ENCODE measurements at places on chromosomes 12 and 14.
A peak's percentile ranks its signal among the peaks of the same experiment; 100 is the strongest.

DNA sequence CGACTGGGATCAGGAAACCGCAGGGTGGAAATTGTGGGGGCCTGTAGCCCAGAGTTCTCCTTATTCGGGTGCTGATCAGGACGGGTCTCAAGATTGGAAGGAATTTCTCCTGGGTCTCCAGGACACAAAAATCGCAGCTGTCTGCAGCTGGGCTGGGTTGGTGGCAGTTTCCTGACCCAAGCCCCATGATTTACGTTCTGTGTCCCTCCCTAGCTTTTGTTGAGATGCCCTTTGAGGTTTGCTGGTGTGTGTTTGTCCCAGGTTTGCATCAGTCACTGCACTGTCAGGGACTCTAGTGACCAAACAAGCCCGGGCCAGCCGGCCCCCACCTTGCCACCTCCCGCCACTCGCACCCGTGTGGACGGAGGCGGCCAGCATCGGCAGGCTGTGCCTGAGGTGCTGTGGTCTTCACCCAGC is 89.5 kb downstream of the FBXL14 start:
- DNase-seq: no peak

DNA sequence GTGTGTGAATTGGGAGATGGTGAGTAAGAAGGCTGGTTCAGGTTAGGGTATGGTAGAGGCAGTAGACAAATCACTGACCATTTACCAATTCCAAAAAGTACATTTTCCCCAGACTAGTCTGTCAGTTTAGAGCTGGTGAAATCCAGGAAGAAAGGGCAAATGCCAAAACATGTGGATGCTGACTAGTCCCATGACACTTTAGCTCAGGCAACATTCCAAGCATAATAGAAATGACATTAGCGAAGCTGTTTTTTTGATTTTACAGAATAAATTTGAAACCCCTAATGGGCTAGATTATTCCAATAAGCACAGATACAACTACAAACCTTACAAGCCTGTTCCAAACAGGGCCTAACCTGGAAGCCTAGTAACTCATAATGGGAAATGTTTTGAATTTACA is 884.2 kb downstream of the FLRT2 start:
- peak; percentile 32 for DNase-seq

- no peak for DNase-seq
Observed at GRCh38 chr12:109687250-109687649, 26.4 kb upstream of the FAM222A start.

DNA sequence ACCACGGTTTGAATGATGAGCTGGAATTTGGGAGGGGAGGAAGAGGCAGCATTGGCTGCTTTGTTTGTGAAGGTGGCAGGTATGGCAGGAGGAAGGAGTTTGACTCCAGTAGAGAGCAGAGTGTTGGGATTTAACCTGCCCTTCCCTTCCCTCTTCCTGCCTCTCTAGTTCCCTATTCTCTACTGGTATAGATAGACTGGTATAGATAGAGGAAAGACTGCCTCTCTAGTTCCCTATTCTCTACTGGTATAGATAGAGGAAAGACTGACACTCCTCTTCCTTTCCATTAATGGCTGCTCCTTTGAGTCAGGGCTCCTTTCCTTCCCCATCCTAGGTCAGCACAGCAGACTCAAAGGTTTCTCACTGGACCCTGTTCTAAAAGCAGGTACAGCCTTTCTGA is 8.4 kb upstream of the SYCP3 start:
- no peak for DNase-seq

- no peak for DNase-seq
Observed at GRCh38 chr12:64894827-64895475, 70.5 kb downstream of the TBC1D30 start.

- no peak for DNase-seq
Observed at GRCh38 chr12:131963381-131963780, 13.6 kb downstream of the EP400 start.

- DNase-seq: peak; percentile 66
Observed at GRCh38 chr12:53994009-53994263, 6.0 kb upstream of the HOXC9 start.

- no peak for DNase-seq
Observed at GRCh38 chr12:101299346-101299745, 19.4 kb downstream of the UTP20 start.

DNA sequence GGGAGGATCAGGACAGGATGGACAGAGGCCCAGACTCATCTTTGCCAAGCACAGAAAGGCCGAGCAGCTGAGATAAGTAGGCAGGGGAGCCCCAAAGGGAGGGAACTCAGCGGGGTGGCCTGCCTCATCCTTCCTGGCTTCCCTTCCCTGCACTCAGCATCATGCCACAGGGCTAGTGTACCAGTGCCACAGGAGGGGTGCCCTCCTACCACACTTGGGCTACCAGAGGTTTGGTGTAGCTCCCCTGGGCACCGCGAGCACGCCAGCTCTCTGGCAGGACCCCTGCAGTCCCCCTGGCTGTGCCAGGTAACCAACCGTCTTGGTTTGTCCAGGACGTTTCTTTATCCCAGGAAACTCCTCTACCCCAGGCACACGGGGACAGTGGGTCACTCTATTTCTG is 123.5 kb downstream of the ESRRB start:
- DNase-seq: no peak

DNA sequence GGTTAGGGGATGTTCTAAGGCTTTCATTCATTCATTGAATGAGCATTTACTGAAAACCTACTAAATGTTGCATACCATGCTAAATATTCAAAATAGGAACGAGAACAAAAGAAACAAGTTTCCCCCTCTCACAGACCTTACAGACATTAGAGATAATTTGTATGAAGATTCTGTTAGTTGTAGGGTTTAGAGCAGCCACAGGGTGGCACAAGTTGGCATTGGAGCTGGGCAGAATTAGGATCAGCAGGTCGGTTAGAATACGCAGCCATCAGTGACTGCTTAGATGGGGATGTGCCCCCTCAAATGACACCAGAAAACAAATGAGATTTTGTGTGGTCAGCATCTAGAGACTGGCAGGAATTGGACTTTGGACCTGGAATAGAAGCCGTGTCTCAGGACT is 166.3 kb upstream of the DAAM1 start:
- no peak for DNase-seq

DNA sequence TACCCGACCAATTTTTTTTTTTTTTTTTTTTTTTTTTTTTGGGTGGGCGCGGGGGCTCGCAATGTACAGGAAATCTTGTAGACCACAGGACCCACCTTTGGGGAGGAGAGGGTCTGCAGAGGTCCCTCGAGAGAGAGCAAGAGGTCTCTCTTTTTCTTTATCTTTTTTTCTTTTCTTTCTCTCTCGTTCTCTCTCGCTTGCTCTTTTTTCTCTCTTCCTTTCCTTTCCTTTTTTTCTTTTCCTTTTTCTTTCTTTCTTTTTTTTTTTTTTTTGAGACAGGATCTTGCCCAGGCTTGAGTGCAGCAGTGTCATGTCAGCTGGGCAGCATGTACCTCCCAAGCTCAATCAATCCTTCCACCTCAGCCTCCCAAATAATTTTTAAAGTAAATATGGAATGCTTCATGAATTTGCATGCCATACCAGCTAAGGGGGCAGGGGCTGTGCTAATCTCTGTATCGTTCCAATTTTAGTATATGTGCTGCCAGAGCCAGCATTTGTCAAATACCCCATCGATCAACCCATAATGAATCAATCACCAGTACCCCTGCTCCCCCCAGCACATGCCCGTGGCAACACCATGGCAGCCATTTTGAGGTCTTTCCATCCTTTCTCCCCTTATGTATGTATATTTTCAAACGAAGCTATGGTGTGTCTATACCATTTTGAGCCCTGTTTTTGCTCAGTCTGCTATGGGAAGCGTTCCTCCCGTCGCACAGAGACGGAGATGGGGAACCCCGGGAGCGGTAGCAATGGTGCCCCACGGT is 9.3 kb downstream of the PAPLN start:
- DNase-seq: no peak

DNA sequence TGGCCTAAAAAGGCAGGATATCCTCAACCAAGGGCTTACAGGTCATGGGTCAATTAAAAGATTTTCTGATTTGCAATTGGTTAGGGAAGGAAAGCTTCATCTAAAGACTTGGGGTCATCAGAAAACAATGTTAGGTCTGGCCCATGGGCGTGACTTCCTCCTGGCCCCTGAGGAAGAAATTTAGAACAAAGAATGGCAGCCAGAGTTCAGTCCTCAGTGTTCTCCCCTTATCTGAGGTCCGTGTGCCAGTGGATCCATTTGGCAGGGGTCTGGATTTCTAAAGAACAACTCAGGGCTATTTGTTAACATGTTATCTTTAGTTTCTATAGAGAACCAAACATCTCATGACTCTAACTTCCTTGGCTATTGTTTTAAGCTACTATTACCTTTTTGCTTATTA is 27.8 kb upstream of the NFYB start:
- no peak for DNase-seq

DNA sequence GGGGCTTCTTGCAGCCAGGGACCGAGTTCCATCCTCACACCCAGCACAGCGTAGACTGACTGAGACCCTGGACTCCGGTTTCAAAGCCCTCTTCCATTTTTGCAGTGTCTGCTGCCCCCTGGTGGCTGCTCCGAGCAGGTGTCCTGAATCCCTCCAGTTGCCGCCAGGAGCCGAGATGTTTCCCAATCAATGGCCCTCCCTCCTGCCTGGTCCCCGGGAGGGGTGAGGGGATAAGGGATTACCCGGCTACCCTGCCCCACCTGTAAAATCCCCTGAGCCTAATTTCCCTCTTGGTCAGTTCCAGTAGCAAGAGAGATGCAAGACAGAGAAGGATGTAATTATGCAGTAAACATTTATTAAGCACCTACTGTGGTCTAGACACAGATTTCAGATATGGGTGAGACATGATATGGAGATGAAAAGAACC is 55.0 kb downstream of the PHETA1 start:
- DNase-seq: peak; percentile 70

GRCh38 chr12:58299371-58299770 is 358.0 kb downstream of the ATP23 start:
- DNase-seq: no peak

DNA sequence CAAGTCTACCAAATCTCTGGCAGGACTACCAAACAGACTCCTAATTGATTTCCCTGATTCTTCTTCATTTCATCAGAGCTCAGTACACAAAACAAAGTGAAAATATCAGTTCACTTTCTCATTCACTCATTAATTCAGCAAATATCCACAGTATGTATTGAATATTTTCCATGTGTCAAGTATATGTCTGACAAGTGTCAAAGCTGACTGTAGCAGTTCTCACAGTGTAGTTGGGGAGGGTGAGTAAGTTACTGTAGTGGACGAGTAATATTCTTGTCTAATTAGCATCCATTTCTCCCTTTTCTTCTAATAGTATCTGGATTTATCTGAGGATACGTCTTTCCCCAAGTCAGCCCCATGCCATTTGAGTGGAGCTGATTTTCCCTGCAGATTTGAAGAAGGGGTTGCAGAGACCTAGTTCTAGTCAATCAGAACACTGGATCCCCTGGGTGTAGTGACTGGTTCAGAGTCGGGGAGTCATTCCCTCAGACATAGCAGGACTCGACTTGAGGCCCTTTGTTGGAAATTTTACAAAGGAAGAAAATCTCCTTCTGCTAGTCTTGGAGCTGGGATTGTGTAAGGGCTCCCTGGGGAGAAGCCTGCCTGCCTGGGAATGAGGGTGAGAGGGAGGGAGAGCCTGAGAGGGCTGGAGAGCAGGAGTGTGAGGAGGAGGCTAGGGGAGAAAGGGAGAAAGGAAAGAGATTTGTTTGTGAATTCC is 51.4 kb downstream of the GRIP1 start:
- no peak for DNase-seq

- no peak for DNase-seq
Observed at GRCh38 chr14:88129306-88130056, 124.5 kb downstream of the GPR65 start.

GRCh38 chr12:101027200-101027599 is 182.8 kb downstream of the SLC5A8 start:
- no peak for DNase-seq

DNA sequence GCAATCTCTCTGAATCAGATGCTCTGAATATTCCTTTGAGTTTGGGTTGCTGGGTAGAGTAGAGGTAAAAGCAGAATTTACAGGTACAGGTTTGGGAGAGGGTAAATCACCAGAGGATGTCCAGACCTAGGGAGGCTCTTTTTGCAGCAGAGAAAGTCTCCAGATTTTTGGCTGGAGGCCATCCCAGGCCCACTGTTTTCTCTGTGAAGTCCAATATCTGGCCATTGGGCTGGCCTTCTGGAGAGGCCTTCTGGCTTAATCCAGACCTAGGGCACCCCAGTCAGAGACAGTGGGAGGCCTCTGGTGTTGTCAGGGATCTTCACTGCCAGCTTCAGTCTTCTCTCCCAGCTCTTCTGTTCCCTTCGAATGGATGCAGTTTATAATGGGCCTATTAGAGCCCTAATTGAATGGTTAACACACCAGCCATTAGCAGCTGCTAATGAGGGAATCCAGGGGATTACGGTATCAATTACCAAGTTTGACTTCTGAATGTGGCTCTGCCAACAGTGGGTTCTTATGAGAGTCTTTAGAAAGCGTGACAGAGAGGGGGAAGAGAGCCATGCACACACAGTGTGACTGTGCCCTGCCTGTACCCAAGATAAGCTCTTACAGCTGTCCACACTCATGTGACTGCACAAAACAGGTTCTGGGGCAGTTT is 183.1 kb downstream of the EMP1 start:
- DNase-seq: no peak

- no peak for DNase-seq
Observed at GRCh38 chr12:2513141-2514037, 281.4 kb upstream of the FKBP4 start.

- no peak for DNase-seq
Observed at GRCh38 chr12:20631711-20632110, 63.4 kb upstream of the SLCO1C1 start.

- DNase-seq: peak; percentile 94
Observed at GRCh38 chr12:120437735-120438494, at the start of gene COX6A1. TSS of gene COX6A1 (plus strand) at chr12:120438113. CDS start at chr12:120438127, 14 bp downstream.

DNA sequence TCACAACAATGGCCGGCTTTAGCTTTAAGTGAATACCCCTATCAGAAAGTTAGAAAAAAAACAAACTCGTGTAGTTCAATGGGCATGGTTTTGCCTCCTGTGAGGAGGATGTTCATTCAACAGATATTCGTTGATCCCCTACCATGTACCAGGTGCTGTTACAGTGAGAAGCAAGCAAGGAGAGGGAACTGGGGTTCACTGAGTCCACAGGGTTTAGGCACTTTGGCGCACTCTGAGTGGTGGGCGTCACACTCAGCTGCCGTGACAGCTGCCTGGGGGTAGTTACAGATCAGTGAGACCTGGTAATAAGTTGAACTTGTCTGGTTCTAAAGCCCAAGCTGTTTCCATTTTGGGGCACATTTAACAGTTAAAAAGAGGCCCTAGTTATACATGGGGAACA is 74.2 kb downstream of the PAPOLA start:
- no peak for DNase-seq

DNA sequence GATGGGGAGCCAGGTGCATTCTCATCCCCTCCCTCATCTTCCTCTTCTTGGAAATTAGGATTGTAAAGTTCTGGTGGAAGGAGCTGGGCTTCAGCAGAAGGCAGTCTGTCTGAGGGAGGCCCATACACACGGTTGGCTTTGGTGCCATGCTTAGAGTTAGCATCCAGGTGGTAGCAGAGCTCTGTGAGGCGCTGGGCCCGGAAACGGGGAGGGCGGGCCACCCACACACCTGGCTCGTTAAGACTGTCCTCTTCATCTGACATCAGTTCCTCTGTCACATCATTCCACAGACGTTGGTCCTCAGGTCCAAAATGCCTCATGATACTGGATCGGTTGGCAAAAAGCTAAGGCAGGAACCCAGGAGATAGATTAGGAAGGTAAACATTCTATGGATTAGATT is 4.9 kb upstream of the AJUBA start:
- DNase-seq: no peak

GRCh38 chr12:79186506-79186905 is 321.9 kb downstream of the SYT1 start:
- DNase-seq: no peak

GRCh38 chr12:49762468-49762847 is 21.1 kb downstream of the TMBIM6 start:
- DNase-seq: no peak

Measured in hindlimb muscle (tissue), 1 donor.